ENCODE measurements at places on chromosomes 2 and 18.

DNA sequence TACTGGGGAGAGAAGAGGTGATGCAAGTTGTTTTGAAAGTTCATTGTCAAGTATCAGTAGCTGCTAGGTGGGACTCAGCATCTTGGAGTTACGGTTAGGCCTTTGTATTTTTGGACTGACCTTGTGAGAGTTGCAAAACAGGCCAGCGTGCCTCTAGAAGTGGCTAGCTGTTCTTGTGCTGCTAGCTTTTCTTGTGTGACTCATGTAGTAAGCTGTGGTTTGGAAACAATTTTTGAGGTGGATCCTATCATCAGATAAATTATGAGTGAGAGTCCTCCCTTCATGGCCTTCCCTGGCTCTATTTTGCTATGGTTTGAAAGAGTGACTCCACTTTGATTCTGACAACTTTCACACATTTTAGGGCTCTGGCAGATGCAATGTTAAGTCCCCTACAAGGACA, 409.2 kb upstream of the HS6ST1 start:
- peak; percentile 73 for DNase-seq

DNA sequence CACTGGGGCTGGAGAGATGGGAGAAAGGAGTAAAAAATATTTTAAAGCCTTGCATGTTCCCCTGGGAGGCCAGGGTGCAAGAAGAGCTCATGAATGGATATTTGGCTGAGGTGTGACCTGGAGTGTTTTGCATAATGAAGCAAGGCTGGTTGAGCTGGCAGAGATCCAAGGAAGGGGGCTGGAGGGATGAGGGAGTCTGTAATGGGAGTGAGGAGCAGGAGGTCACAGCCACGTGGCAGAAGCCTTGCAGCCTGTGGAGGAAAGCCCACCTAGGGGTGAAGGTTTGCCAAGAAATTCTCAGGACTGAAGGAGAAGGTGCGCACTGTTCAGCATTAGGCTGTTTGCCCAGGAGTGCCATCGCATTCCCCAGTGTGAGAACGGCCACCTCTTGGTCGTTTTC, 40.3 kb upstream of the ATP8B1 start:
- no peak for DNase-seq

GRCh38 chr2:218184331-218184730, 17.6 kb upstream of the CXCR1 start:
- no peak for DNase-seq

DNA sequence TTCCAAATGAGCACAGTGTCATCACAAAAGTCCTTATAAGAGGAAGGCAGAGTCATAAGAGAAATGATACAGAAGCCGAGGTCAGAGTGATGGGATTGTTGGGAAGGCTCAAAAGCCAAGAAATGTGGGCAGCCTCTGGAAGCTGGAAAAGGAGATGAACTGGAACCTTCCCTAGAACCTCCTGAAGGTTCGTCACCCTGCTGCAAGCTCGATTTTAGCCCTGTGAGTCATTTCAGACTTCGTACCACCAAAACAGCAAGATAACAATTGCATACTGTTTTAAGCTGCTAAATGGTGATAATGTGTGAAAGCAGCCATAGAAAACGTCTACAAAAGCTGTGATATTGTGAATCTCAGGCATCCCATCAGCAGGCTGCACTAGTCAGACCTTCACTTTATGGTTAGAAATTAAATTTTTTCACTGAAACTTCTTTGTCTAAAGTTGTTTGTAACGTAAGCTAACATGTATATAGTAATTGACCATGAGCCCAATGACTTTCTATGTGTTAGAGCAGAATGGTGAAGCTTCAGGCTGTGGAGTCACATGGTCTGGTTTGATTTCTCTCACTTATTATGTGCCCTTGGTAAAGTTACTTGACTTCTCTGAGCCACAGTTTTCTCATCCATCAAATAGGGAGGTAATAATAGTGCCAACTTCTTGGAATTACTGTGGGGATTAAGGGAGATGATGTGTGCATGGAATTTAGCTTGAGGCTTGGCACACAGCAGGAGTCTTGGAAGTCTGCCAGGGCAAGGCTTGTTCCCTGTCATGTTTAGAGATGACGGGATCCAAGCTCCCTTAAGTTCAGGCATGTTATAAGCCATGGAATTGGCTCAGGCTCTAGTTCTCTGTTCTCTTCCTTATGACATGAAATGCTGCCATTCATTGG, 132.0 kb upstream of the CCDC195 start:
- DNase-seq = peak; percentile 99

DNA sequence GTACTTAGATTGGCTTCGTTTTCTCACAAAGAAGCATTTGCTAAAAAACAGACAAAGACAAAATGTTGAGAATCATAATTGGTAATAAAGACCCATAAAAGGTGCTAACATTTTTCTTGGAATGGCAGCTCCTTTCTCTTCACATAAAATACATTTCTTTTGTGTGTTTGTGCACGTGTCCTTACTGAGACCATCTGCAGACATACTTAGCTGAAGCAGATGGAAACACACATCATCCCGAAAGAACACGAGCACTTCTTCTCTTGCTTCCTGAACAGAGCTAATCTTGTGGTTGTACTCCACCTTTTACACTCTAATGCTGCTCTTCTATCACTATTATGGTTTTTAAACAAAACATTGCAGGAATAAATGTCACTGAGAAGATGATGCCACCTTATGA, 142.5 kb downstream of the SPHKAP start:
- DNase-seq = no peak

- peak; percentile 97 for DNase-seq
These were observed 83.7 kb downstream of the SDC1 start for GRCh38 chr2:20141056-20141762.

DNA sequence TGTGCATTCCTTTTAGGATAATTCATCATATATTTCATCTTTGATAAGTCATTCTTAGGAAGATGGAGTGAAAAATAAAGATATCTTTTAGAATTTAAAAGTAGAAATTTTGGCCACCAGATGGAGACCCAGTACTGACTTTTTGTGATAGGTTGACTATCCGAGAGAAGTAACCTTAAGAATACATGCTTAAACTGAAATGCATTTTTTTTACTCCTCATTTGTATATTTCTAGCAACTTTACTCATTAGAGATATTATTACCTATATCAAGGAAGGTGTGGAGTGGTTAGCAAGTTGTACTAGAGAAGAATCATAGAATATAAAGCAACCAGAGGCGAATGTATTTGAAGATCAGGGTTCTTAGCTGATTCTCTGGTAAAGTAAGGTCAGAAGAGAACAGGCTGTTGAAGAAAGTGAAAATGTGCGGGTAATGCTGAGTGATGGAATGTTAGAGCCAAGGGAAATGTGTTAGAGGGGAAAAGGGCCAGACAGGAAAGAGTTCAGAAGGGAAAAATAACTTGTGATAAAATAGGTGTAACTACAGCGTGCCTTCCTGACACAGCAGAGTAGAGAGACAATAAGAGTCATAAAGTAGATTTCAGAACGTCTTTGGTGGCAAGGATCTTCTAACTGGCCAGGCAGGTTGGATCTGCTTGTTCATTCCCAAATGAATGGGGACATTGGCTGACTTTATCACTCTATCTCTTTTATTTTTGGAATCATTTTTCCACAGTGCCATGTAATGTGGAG, 52.3 kb downstream of the TDRD15 start:
- peak; percentile 4 for DNase-seq

DNA sequence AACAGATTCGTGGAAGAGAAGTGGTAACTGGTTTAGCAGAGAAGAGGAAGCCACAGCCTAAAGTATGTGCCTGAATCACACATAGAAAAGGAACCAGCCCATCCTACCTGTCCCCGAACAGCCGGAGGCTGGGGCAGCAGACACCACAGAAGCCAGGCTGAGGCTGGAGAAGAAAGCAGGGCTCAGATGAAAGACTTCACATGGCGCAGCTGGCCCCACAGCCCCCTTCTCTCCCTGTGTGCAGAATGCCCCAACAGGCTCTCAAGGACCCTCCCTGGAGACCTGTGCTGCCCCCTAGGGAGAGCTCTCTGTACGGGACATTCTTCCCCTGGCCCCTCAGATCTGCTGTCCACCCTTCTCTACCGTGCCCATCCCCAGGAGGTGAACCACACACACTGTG, 83.5 kb upstream of the RAB12 start:
- DNase-seq = no peak

DNA sequence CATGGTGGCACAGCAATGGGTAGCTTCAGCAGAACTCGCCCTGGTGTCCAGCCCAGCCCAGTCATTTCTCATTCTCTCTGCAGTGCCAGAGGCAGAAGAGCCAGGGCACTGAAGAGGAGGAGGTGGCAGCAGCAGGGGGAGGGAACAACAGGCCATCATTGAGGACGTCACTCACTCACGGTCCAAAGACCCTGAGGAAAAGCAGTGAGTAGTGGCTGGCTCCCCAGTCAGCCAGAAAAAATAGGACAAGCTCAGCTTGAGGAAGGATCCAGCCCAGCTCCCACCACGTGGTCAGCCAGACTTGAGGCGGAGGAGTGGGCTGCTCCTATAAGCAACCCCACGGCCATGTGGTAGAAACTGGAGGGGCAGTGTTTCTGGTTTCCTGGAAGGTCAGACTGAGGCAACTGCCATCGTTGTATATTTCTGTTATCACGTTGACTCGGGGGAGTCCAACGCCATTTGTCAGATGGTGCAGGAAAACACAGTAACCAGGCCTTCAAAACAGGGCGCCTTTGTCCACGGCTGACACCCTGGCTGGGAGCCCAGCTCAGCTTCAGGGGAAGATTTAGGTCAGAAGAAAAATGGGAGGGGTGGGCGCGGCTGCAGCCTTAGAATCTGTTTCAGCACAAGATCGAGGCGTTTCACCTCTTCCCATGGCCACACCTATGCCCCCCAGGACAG, 19.0 kb upstream of the TMEM247 start:
- DNase-seq = no peak

- peak; percentile 96 for DNase-seq
These were observed 35.7 kb downstream of the NOL10 start for GRCh38 chr2:10654069-10654468.

- no peak for DNase-seq
These were observed 48.2 kb downstream of the MTHFD2 start for GRCh38 chr2:74246496-74247195.

- DNase-seq = peak; percentile 26
These were observed 235.6 kb downstream of the NUP35 start for GRCh38 chr2:183359867-183360266.

- no peak for DNase-seq
These were observed 101.5 kb downstream of the SCG2 start for GRCh38 chr2:223500709-223501108.

- DNase-seq = peak; percentile 77
These were observed 31.9 kb downstream of the ABHD3 start for GRCh38 chr18:21672521-21673267.

- peak; percentile 87 for DNase-seq
These were observed 218.4 kb downstream of the CDH20 start for GRCh38 chr18:61551586-61551985.

- DNase-seq = peak; percentile 53
These were observed 401.4 kb downstream of the NBAS start for GRCh38 chr2:15159751-15160177.

DNA sequence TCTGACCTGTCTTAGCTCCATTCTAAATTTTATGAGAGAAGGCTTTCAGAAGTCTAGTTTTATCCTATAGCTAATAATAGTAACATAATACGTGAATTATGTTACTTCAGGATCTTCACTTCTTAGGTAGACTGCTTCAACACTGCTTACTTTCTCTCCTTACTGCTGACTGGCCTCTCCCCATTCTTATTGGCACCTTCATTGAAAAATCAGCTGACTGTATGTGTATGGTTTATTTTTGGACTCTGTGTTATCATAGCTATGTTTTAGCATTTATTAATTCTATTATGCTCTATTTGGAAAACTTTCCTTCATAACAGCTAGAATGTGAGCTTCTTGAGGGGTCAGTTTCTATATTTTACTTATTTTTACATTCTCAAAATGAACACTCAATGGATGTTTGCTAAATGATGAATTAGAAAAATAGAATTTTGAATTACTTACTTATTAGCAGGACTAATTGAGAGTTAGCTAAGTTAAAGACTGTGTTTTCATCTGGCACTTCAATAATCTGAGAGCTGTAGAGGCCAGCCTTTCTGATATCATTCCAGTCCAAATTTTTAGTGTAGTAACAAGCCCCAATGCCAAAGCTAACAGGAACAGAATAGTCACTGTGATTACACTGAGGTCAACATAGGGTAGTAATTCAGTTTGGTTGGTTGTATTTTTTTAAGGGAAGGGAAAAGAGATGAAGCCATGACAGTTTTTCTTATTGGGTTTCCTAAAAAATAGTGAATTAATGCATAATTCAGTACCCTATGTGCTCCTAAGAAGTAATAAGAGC, 92.3 kb downstream of the TTC27 start:
- no peak for DNase-seq

DNA sequence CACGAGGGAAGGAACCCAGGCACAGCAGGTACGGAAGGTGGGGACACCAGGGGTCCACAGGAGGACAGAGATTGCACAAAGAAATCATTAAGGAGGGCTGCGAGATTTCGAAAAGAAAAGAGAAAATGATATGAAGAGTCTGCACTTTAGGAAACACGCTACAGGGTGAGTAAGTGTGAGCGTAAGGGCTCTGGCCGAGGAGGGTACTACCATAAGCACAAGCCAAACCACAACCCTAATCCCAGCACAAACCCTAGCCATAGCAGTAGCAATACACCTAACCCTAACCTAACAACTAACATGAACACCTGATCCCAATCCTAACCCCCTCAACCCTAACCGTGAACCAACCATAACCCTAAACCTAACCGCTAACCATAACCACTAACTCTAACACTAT, 104.0 kb downstream of the ZNF516 start:
- no peak for DNase-seq

DNA sequence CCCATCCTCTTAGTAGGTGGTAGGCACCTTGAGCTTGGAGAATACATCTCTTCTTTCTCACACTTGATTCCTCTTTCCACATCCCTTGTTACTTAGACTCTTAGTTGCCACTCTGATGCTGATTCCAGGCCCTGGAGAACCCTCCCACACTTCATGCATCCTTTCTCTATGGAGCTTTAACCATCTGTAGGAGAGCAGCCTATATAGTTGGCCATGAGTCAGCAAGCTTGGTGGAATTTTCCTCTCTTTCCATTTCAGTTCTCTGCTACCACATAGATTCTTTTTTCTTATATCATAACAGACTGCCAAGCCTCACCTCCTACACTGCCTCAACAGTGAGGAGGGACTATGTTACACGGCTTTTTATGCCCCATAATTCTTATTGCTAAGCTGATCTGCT, 851.6 kb upstream of the CDH2 start:
- DNase-seq = no peak
